K562 (cell line): ENCODE measurements at places on chromosomes 3 and 15. TPM values are rescaled to one million over a fixed set of nuclear protein-coding genes. Genes with fewer than 3 reads are reported as not detected.

GRCh38 chr15:66249605-66250174 lies 3.9 kb downstream of the MEGF11 start:
- H3K36me3 ChIP-seq: no peaks in the 10 kb centered on the region
- H3K27ac ChIP-seq: no peak overlapping the region
- H3K27me3 ChIP-seq: peaks cover 57% of the 10 kb centered on the region
- DNase-seq: no peak
- no peak overlapping the region for H3K4me3 ChIP-seq

DNA sequence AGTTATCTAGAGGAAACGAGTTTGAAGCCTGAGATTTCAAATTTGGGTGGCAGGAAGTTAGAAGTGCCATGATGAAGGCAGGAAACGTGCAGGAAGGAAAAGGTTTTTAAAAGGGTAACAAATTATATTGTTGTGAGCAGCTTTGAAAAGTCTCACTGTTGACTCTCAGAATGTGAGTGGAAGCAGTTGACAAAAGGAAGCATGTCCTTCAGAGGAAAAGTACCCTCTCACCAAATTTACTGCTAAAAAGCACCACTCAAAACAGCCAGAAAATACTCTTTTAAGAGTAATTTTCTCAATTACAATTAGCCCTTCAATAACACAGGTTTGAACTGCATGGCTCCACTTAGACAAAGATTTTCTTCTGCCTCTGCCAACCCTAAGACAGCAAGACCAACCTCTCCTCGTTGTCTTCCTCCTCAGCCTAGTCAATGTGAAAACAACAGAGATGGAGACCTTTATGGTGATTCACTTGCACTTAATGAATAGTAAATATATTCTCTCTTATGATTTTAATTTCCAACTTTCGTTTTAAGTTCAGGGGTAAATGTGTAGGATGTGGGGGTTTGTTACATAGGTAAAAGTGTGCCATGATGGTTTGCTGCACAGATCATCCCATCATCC lies 117.1 kb upstream of the LIPC start:
- H3K4me1 ChIP-seq: peaks cover 12% of the 10 kb centered on the region
- no peak for DNase-seq
- no peak overlapping the region for H3K27ac ChIP-seq
- H3K27me3 ChIP-seq: no peaks in the 10 kb centered on the region
- H3K4me3 ChIP-seq: no peak overlapping the region
- H3K36me3 ChIP-seq: no peaks in the 10 kb centered on the region

- no peak overlapping the region for H3K27ac ChIP-seq
- no peaks in the 10 kb centered on the region for H3K36me3 ChIP-seq
- no peaks in the 10 kb centered on the region for H3K27me3 ChIP-seq
Measured at GRCh38 chr3:136802481-136802996, 16.4 kb upstream of the SLC35G2 start.

GRCh38 chr3:188166441-188166840 lies 12.5 kb downstream of the LPP start:
- no peak for DNase-seq
- no peaks in the 10 kb centered on the region for H3K36me3 ChIP-seq
- H3K4me3 ChIP-seq: no peak overlapping the region
- H3K27ac ChIP-seq: no peak overlapping the region

DNA sequence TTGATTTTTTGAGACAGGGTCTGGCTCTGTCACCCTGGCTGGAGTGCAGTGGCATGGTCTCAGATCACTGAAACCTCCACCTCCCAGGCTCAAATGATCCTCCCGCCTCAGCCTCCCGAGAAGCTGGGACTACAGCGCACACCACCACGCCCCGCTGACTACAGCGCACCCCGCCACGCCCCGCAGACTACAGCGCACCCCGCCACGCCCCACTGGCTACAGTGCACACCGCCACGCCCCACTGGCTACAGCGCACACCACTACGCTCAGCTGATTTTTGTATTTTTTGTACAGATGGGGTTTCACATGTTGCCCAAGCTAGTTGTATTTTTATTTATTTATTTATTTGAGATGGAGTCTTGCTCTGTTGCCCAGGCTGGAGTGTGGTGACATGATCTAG lies 35.6 kb downstream of the SLC51A start:
- H3K36me3 ChIP-seq: peaks cover 61% of the 10 kb centered on the region
- H3K27ac ChIP-seq: no peak overlapping the region
- H3K27me3 ChIP-seq: no peaks in the 10 kb centered on the region
- H3K4me3 ChIP-seq: no peak overlapping the region

RETNLB gene
- total RNA-seq: not detected in 2 replicates

TGM5 gene
- total RNA-seq: not detected in 2 replicates
